Activated naive CD8-positive, alpha-beta T cell treated with anti-CD3 and anti-CD28 coated beads, Interleukin-2, amount 10 ng/mL, durations not matched to agents 7 days and 5 days (primary cell): ENCODE measurements at places on chromosomes 1 and 21. TPM values are rescaled to one million over a fixed set of nuclear protein-coding genes. Genes with fewer than 3 reads are reported as not detected.

The COL9A2 gene
- total RNA-seq = 6.0 TPM

The NPHS2 gene
- not detected for total RNA-seq

The ITLN2 gene
- not detected for total RNA-seq

The TMEM269 gene
- 0.48 TPM for total RNA-seq

The SPRR2F gene
- not detected for total RNA-seq

The FALEC gene
- total RNA-seq = 0.58 TPM

The MAP1LC3C gene
- total RNA-seq = not detected

The IFNGR2 gene
- 18.8 TPM for total RNA-seq

The SLC2A1 gene
- total RNA-seq = 82.3 TPM

The LAMTOR2 gene
- total RNA-seq = 50.9 TPM

The ZBTB17 gene
- total RNA-seq = 46.4 TPM

The LCE2C gene
- total RNA-seq = not detected

The SLC44A3 gene
- total RNA-seq = 1.5 TPM

The JAM2 gene
- 1.2 TPM for total RNA-seq

The TMEM167B gene
- 32.5 TPM for total RNA-seq

The CRYAA gene
- total RNA-seq = not detected

The LIPI gene
- not detected for total RNA-seq

The XCL1 gene
- 22.8 TPM for total RNA-seq

The LENEP gene
- total RNA-seq = 1.9 TPM

The CHRM3 gene
- total RNA-seq = 0.20 TPM

The GUCA2A gene
- total RNA-seq = not detected

The SLC9C2 gene
- total RNA-seq = not detected

The FABP3 gene
- total RNA-seq = not detected

The JMJD4 gene
- 20.4 TPM for total RNA-seq

The ATP8B2 gene
- total RNA-seq = 91.2 TPM

The XKR8 gene
- 9.0 TPM for total RNA-seq

The TRIM58 gene
- total RNA-seq = 0.08 TPM

The GJA4 gene
- not detected for total RNA-seq

The OLFML3 gene
- total RNA-seq = 0.64 TPM

The GJA5 gene
- total RNA-seq = not detected

The IRF6 gene
- total RNA-seq = 2.0 TPM

The BCAR3 gene
- 0.71 TPM for total RNA-seq

The PRKAA2 gene
- not detected for total RNA-seq

The LRRN2 gene
- not detected for total RNA-seq

The USH2A gene
- not detected for total RNA-seq

The OPRD1 gene
- total RNA-seq = not detected

The VTCN1 gene
- not detected for total RNA-seq

The GIPC2 gene
- 0.44 TPM for total RNA-seq

The CRYBG2 gene
- total RNA-seq = 7.9 TPM

The METTL25B gene
- total RNA-seq = 34.6 TPM

The SPRR3 gene
- not detected for total RNA-seq

The GSTM1 gene
- total RNA-seq = not detected

The INAVA gene
- total RNA-seq = 0.14 TPM

The NFASC gene
- 0.14 TPM for total RNA-seq

The ERMAP gene
- 3.9 TPM for total RNA-seq

The CAMK1G gene
- not detected for total RNA-seq

The RIMKLA gene
- total RNA-seq = 3.7 TPM

The MYBPHL gene
- not detected for total RNA-seq
